ENCODE measurements at places on chromosomes 16 and 17.

GRCh38 chr17:61508912-61509311, 56.7 kb downstream of the TBX4 start:
- DNase-seq = no peak

DNA sequence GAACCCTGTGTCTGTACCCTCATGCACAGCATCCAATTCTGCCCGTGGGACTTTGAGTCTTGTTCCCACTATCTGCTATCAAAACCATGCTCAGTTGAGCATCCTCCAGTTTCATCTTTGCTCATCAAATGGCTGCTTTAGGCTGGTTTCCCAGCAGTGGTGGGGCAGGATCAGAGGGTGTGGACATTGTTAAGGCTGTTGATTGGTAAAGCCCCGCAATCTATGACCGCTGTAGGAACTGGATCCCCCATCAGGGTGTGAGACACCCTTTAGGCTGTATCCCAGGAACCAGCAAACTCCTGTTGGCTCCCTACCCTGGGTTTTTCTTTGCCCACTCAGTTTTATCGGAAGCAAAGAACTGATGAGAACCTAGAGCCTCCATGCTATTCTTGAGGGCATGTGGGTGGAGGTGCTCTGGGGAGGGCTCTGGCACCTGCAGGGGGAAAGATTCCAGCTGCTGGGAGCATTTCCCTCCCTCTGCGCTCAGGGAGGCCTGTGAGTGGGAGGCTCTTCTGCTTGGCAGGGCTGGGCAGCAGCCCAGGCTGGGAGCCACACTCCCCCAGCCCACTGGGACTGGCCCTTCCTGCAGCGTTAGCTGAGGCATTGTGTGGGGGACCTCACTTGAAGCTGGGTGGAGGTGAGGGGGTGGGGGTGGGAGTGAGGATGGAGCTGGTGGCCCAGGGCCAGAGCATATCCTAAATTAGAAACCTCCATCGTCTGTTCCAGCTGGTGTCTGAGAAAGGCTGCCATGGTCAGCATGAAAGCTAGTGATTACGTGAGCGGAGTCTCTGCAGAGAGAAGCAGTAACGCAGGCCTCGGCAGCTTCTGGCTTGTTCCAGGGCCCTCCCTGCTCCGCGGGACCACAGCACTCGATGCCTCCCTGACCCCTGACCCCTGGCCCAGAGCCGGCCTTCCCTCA, 160.6 kb downstream of the IRF8 start:
- DNase-seq = no peak

DNA sequence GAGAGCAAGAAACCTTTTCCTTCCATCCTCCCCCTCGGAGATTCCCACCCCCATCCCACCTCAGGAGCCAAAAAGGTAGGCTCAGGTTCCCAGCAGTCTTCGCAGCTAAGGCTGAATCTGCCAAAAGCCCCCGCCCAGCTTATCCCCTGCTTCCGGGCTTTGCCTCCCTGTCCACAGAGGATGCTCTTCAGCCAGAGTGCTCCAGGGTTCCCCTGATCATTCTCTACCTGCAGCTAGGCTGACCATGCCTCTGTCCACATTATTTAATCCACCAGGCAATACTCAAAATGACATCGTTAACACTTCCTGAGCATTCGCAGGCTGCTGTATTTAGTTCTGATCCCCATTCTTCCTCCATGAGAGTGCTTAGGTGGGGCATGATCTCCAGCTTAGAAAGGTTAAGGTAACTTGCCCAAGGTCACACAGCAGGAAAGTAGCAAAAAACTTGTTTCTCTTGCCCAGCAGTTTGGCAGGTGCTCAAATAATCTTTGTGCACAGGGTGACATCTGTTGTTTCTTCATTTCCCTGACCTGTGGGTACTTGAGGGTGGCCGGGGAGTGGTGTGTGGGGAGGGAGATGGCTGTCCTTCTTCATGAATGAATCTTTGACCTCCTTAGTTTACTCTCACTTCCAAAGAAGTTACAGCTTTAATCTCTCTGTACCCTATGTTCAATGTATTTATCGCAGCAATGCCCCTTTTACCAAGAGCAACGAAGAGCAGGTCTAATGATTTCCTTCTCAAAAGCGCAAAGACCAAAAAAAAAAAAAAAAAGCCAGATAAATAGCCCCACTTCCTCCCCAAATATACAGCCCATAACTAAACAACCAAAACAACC, 848 bp upstream of the TBKBP1 start:
- no peak for DNase-seq

- no peak for DNase-seq
Observed at GRCh38 chr16:77617553-77617952, 104.8 kb upstream of the NUDT7 start.

DNA sequence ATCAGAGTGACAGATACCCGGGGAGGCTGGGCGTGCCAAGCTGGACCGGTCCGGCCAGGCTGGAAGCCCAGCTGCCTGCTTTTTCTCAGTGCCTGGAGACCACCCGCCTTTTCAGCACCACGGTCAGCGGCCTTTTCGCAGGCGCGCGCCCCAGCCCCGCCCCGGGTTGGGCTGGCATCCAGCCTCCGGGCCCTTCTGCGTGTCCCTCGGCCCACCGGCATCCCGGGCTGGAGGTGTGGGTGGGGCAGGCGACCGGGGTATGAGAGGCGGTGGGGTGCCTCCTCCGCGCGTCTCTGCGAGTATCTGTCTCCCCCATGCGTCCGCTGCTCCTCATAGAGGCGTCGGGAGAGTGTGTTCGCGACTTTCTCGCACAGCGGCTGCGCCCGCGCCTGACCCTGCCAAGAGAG, 102.5 kb downstream of the MRM1 start:
- DNase-seq = peak; percentile 30

- peak; percentile 46 for DNase-seq
Observed at GRCh38 chr17:35865412-35866340, 3.0 kb downstream of the HEATR9 start.

- no peak for DNase-seq
Observed at GRCh38 chr17:19703828-19704613, 12.4 kb downstream of the SLC47A2 start.

DNA sequence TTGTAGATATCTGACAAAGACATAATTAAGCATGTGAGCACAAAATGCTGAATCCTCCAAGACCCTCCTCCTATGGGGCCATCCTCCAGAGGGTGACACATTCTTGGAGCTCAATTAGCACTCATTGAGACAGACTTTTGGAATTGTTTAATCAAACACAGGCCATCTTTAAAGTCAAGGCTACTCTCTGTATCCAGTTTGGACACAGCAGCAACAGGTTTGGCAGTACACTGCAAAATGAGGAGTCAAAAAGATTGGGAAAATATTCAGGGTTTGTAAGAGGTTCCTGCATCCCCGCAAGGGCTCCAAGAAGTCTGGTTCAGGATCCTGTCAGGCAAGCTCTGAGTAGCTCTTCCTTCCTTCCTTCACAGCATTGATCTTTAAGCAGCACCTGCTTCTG, 1.3 kb downstream of the ITFG1 start:
- no peak for DNase-seq

GRCh38 chr17:68803164-68803929, 151.8 kb downstream of the ABCA8 start:
- no peak for DNase-seq

GRCh38 chr17:75941442-75941819, 589 bp upstream of the FBF1 start:
- no peak for DNase-seq

GRCh38 chr17:17161121-17161520, 45.0 kb downstream of the PLD6 start:
- no peak for DNase-seq

GRCh38 chr17:78082988-78083387, 45.6 kb downstream of the TMC6 start:
- DNase-seq = no peak

DNA sequence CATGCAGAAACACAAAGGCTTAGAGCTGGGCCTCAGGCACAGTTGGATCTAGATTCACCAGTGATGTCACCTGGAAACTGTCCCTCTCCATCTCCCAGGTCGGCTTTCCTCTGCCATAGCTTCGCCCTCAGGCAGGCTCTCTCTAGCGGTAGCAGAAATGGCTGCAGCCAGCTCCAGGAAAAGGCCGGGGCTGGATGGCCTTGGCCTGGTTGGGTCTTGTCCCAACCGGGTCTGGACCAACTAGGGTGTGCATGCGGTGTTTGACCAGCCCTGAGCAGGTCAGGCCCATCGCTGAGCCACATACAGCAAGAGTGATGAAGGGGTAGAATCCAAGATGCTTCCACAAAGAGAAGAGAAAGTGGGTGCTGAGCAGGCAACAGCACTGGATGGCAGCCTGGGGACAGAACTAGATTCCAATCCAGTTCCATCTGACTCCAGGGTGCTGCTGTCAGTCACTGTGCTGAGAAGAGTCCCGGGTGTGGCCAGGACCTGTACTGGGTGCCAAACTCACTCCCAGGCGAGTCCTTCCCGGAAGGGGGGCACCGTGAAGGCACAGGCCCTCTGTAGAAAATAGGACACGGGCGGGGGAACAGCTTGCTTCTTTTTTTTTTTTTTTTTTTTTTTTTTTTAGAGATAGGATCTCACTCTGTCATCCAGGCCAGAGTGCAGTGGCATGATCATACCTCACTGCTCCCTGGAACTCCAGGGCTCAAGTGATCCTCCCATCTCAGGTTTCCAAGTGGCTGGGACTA, 51.8 kb downstream of the SOCS3 start:
- DNase-seq = no peak

DNA sequence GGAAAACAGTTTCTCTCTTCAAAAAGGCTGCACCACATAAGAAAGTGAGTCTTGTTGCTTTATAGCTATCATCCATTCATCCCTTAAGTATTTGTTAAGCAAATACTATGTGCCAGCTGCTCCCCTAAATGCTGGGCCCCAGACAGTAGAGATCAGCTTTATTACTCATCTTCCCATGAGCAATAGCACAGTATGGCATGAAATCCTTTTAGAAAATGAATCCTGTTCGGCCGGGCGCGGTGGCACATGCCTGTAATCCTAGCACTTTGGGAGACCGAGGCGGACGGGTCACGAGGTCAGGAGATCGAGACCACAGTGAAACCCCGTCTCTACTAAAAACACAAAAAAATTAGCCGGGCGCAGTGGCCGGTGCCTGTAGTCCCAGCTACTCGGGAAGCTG, 99.5 kb downstream of the MYO1D start:
- DNase-seq = peak; percentile 22

- DNase-seq = no peak
Observed at GRCh38 chr16:20260215-20261009, 66.9 kb downstream of the GP2 start.

GRCh38 chr16:87946596-87947347, 4.5 kb upstream of the BANP start:
- DNase-seq = no peak

All from RKO (cell line).